ENCODE measurements at places on chromosomes 1 and 21.
A peak's percentile ranks its signal among the peaks of the same experiment; 100 is the strongest.

DNA sequence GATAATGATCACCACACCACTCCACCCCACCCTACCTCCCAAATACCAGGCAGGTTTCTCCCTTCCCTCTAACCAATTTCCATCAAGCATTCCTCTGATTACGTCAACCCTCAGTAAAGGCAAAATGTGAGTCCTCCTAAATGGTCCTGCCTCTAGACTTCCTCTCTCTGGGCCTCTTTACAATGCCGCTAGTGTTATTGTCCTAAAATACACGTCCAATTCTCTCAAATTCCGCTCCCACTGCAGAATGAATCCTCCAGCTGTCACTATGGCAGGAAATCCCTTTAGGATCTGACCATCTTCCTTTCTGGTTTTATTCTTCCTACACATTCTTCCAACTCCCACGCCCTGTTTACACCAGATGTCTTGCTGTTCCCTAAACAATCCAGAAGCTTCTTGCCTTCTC is 68.7 kb downstream of the DEGS1 start:
- H3K27ac ChIP-seq: peak overlapping the region; percentile 18
- no peak overlapping the region for H3K4me3 ChIP-seq
- H3K27me3 ChIP-seq: no peaks in the 10 kb centered on the region
- peaks cover 12% of the 10 kb centered on the region for H3K36me3 ChIP-seq

DNA sequence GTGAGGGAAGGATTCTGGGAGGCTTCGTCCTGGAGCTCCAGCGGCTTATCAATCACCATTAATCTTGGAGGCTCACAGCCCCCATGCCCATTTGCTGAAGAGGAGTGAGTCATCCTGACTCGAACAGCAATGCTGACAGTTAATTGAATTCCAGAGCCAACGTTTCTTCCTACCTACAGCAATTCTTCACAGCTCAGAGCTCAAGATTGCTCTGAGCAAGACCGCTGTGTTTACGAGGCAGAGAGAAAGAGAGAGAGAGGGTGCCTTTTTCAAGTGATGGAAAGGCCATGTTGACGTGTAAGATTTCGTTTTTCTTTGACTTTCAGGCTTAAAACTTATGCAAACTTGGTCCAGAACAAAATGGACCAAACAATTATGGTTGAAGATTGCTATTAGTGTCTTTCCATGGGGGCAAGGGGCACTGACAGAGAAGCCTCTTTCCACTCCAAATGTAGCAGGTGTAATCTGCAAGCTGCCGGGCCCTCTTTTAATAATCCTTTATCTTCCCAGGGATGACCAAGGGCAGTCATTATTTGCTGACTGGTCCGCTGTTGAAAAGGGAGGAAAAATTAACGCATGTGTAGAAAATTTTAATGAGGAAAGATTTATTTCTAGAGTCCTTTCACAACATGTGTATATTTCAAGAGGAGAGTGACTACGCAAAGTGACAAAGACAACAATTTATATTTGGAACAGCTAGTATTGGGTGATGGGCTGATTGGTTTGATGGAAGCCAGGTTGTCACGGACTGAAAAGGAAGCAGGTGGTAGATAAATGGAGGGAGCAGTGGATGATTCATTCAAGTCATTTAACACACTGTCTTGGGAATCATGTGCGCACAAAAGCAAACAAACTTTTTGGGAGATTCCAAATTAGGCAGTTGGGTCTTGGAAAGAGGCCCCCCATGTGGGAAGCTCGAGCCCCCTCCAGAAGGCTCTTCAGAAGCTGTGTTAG is 136.1 kb upstream of the IRF2BP2 start:
- H3K4me1 ChIP-seq: peaks cover 33% of the 10 kb centered on the region
- H3K27me3 ChIP-seq: no peaks in the 10 kb centered on the region
- DNase-seq: peak; percentile 50
- H3K36me3 ChIP-seq: no peaks in the 10 kb centered on the region
- H3K4me3 ChIP-seq: peak overlapping the region; percentile 41
- H3K27ac ChIP-seq: peak overlapping the region; percentile 3

DNA sequence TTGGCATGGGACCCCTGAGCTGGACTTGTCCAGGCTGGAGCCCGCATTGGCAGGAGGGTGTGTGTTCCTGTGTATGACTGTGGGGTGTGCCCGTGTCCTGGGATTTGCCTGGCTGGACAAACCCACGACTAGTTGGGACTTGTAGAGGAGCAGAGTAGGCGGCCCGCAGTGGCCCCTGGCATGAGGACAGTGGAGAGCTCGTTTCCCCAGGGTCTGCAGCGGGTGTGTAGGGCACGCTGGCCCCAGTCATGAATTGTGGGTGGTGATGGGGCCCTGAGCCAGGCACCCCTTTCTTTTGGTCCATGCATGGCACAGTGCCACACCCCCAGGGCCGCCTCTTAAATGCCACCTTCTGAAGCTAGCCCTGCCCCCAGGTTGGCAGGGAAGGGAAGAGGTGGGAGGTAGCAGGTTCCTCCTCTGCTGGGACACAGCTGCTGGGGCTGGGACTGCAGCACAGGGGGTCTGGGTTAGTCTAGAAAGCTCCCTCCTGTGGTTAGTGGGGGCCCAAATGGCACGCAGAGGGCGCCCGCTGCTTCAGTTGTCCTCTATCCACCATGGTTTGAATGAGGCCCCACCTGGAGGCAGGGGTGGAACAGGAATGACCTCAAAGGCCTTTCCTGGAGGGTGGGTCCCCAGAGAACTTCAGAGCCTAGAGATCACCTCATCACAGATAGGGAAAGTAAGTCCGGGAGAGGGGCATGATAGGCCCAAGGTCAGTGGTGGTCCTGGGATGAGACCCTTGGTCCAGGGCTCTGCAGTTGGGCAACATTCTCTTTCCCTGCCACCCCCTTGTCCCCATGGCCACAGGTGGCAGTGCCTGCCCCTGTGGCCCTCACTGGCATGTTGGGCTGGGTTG is 4.1 kb downstream of the CROCC start:
- no peak for DNase-seq
- H3K4me3 ChIP-seq: no peak overlapping the region
- peaks cover 10% of the 10 kb centered on the region for H3K4me1 ChIP-seq
- H3K36me3 ChIP-seq: no peaks in the 10 kb centered on the region
- H3K27me3 ChIP-seq: no peaks in the 10 kb centered on the region
- H3K27ac ChIP-seq: no peak overlapping the region

- H3K4me3 ChIP-seq: peak overlapping the region; percentile 68
- peak overlapping the region; percentile 95 for H3K27ac ChIP-seq
- peaks cover 62% of the 10 kb centered on the region for H3K4me1 ChIP-seq
- peak; percentile 96 for DNase-seq
These were observed 4.9 kb downstream of the PRKAB2 start for GRCh38 chr1:147167365-147167764.

GRCh38 chr1:54199151-54199764 is 572 bp downstream of the CYB5RL start:
- peak overlapping the region; percentile 84 for H3K27ac ChIP-seq
- no peaks in the 10 kb centered on the region for H3K36me3 ChIP-seq
- H3K27me3 ChIP-seq: no peaks in the 10 kb centered on the region
- H3K4me3 ChIP-seq: peak overlapping the region; percentile 96

- H3K4me1 ChIP-seq: no peaks in the 10 kb centered on the region
- H3K27me3 ChIP-seq: no peaks in the 10 kb centered on the region
- H3K27ac ChIP-seq: no peak overlapping the region
These were observed 309.6 kb downstream of the PRDM2 start for GRCh38 chr1:14009582-14009981.

DNA sequence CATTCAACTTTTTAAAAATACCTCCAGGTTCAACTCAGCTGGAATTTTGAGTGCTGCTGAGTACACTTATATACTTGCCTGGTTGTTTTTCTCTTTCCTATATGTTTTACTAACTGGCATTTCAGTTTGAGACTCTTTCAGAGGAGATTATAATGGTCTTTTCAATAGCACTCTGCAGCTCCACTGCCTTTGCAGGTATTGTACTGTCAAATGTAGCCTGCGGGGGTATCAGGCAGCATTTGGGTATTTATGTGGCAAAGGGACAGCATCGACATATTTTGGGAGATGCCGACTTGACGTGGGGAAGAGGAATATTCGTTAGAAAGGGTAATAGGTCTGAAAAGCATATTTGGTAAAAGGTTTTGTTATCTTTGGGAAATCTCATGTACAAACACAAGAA is 11.1 kb upstream of the TGFBR3 start:
- no peak overlapping the region for H3K27ac ChIP-seq
- H3K4me3 ChIP-seq: no peak overlapping the region
- H3K36me3 ChIP-seq: no peaks in the 10 kb centered on the region
- peaks cover 59% of the 10 kb centered on the region for H3K4me1 ChIP-seq
- DNase-seq: no peak

DNA sequence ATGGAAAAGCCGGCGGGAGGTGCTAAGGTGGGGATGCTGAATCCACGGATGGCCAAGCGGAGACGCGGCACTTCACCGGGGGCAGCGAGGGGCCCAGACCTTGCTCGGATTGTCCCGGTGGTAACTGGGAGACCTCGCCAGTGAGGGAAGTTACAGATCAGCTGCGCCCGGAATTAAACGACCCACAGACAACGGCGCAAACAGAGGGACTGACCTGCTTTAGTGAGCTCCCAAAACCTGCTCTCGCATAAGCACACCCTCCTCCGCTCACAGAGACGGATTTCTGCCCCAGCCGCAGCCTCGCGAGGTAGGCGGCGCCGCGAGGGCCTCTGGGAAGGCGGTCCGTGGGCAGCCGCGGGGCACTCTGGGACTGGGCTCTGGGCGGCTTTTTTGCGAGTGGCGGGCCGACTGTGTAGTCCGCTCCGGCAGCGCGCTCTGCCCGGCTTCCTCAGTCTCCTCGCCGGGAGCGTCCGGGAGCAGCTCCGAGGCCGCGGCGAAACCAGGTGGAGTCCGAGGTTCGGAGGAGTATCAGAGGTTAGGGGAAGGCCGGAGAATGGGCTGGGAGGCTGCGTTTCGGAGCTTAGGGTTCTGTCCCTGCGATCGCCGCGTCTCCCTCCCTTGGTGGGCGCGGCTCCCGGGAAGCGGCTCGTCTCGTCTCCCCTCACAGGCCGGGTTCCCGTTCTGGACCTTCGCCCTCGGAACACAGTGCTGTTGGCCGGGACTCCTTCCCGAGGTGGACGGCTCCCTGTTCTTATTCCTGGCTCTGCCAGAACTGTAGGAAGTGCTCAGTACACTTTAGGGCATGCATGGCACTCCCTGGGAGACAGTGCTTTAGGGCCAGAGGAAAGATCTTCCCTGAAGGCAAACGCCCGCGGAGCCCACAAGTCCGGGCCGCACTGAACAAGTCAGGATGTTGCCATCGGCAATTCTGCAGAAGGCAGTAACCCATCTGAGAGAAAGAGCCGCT is at the start of gene EXO5:
Gene EXO5, plus strand, starts transcription at position 393 of the 967 bp plus-strand sequence. CDS start 5,778 bp downstream, outside the sequence.
- no peaks in the 10 kb centered on the region for H3K27me3 ChIP-seq
- peak within 1 kb of the TSS; percentile 79 for H3K27ac ChIP-seq
- H3K36me3 ChIP-seq: peaks cover 52% of the 10 kb centered on the region
- H3K4me3 ChIP-seq: peak within 1 kb of the TSS; percentile 91
- DNase-seq: peak; percentile 69
- H3K4me1 ChIP-seq: peaks cover 9% of the 10 kb centered on the region

GRCh38 chr1:201561601-201562000 is 22.7 kb downstream of the NAV1 start:
- peak overlapping the region; percentile 95 for H3K27ac ChIP-seq
- peaks cover 91% of the 10 kb centered on the region for H3K4me1 ChIP-seq
- no peak for DNase-seq
- peak overlapping the region; percentile 78 for H3K4me3 ChIP-seq
- peaks cover 5% of the 10 kb centered on the region for H3K36me3 ChIP-seq

DNA sequence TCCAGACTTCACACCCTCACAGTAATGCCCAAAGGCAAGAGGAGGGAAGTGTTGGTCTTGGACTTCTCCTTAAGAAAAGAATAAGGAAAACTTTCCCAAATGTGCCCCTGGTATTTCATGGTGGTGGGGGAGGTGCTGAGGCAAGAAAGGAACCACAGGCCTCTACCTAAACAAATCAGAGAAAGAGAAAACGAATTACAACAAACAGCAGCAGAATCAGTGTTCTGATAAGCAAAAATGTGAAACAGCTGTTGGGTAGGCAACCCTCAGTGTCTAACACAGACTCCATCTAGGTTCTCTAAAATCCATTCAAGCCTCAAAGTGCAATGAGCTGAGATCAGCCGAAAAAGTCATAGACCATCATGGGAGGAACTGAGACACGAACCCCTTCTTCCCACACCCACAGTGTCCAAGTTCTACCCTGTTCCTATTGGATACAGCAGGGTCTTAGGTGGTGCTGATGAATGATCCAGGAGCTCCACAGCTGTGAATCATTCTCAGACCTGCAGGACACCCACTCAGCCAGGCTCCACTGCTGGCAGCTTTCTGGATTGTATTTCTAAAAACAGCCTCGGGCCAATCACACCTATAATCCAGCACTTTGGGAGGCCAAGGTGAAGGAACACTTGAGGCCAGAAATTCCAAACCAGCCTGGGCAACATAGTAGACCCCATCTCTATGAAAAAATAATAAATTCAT is 149.1 kb downstream of the PLPP3 start:
- no peaks in the 10 kb centered on the region for H3K27me3 ChIP-seq
- no peak for DNase-seq
- H3K27ac ChIP-seq: no peak overlapping the region
- no peaks in the 10 kb centered on the region for H3K4me1 ChIP-seq
- H3K36me3 ChIP-seq: no peaks in the 10 kb centered on the region

DNA sequence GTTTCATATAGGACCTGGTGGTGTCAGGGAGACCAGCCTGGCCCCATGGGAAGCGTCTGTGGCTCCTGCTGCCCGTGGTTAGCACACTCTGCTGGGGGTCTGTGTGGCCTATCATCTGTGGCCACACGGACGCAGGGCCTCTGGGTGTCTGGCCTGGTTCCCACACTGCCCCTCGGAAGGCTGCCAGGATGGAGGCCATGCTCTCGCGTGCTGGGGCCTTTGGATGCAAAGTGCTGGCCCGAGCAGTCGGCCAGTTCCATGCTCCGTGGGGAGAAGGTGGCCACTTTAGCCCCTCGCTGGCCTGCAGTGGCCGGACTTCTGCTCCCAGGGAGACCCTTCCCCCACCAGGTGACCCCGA is 20.8 kb upstream of the LRRC3 start:
- H3K4me3 ChIP-seq: no peak overlapping the region
- H3K27me3 ChIP-seq: peaks cover 5% of the 10 kb centered on the region
- H3K4me1 ChIP-seq: no peaks in the 10 kb centered on the region
- H3K27ac ChIP-seq: no peak overlapping the region
- no peak for DNase-seq
- peaks cover 7% of the 10 kb centered on the region for H3K36me3 ChIP-seq

GRCh38 chr1:59183749-59184317 is 113.1 kb upstream of the FGGY start:
- H3K4me1 ChIP-seq: peaks cover 12% of the 10 kb centered on the region
- DNase-seq: no peak
- H3K27ac ChIP-seq: no peak overlapping the region
- no peaks in the 10 kb centered on the region for H3K36me3 ChIP-seq
- H3K4me3 ChIP-seq: no peak overlapping the region

GRCh38 chr1:194795917-194796593 is 1609.6 kb upstream of the B3GALT2 start:
- no peaks in the 10 kb centered on the region for H3K4me1 ChIP-seq
- H3K27me3 ChIP-seq: no peaks in the 10 kb centered on the region
- DNase-seq: no peak
- H3K27ac ChIP-seq: no peak overlapping the region

- DNase-seq: peak; percentile 9
- peaks cover 10% of the 10 kb centered on the region for H3K36me3 ChIP-seq
- H3K4me1 ChIP-seq: no peaks in the 10 kb centered on the region
These were observed 32.5 kb downstream of the LRRC3 start for GRCh38 chr21:44487831-44488230.

- DNase-seq: no peak
- peaks cover 11% of the 10 kb centered on the region for H3K36me3 ChIP-seq
- no peak overlapping the region for H3K4me3 ChIP-seq
- H3K27me3 ChIP-seq: no peaks in the 10 kb centered on the region
- H3K4me1 ChIP-seq: no peaks in the 10 kb centered on the region
- no peak overlapping the region for H3K27ac ChIP-seq
These were observed 37.9 kb upstream of the BATF3 start for GRCh38 chr1:212737559-212737958.

- H3K27ac ChIP-seq: no peak overlapping the region
- no peaks in the 10 kb centered on the region for H3K27me3 ChIP-seq
- no peak overlapping the region for H3K4me3 ChIP-seq
- no peak for DNase-seq
These were observed 42.1 kb upstream of the S1PR1 start for GRCh38 chr1:101194746-101195145.
